CD8-positive, alpha-beta memory T cell (primary cell): ENCODE measurements at places on chromosomes 3 and 15.

GRCh38 chr3:184595726-184596125 is 34.1 kb downstream of the EPHB3 start:
- H3K27me3 ChIP-seq, result peaks cover 6% of the 10 kb centered on the region
- no peak overlapping the region for H3K4me3 ChIP-seq
- no peak for DNase-seq
- no peak overlapping the region for H3K27ac ChIP-seq
- no peaks in the 10 kb centered on the region for H3K4me1 ChIP-seq

DNA sequence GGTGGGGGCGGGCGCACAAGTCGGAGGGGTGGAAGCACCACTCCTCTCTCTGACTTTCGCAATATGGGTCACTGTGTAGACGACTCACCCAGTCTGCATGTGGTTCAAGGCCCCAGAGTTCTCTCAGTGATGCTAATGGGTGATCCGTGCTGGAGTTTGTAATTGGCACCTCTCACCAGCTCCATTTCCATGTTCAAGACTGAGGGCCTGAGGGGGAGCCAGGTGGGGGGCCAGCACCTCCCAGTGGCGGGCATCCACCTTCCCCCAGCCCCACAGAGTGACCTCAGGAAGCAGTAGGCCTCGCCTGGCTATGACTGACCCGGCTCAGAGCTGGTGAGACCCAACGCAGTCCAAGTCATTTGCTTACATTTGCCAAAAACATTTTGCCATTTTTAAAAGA is 230.0 kb upstream of the ST8SIA2 start:
- H3K4me3 ChIP-seq, result no peak overlapping the region
- no peak for DNase-seq
- no peak overlapping the region for H3K27ac ChIP-seq
- no peaks in the 10 kb centered on the region for H3K36me3 ChIP-seq

DNA sequence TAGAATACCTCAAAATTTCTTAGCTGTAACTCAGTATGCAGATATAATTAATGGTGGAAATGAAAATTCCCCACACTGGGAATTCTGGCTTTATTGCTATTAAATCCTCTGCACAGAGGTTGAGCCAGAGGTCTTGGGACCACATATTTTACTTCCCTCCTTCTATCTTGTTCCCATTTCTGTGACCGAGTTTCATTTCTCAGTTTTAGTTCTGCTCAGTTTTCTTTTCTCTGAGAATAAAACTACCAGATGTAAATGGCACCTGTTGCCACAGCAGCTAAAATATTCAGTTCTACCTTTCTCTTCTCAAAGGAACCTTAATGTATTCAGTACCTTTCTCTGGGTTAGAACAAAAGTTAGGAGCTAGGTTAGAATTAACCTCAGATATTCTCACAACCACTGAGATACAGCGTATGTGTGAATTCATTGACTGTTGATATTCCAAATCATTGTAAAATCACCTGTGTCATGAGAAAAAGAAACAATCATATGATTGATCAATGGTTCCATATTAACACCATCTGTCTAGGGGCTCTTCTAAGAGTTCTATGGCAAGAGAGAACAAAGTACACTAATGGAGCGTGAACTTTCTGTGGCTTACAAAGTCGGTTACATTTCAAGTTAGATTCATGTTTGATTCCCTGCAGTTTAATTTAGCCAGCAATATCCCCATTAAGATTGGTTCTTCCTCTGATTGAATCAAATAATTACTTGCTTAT is 374.1 kb downstream of the EFHB start:
- no peaks in the 10 kb centered on the region for H3K4me1 ChIP-seq
- no peak for DNase-seq
- no peaks in the 10 kb centered on the region for H3K27me3 ChIP-seq
- no peaks in the 10 kb centered on the region for H3K36me3 ChIP-seq
- H3K4me3 ChIP-seq, result no peak overlapping the region

GRCh38 chr3:49492969-49493368 is 22.9 kb downstream of the DAG1 start:
- no peak overlapping the region for H3K27ac ChIP-seq
- no peaks in the 10 kb centered on the region for H3K27me3 ChIP-seq
- H3K36me3 ChIP-seq, result no peaks in the 10 kb centered on the region
- no peak overlapping the region for H3K4me3 ChIP-seq
- no peak for DNase-seq

- no peaks in the 10 kb centered on the region for H3K27me3 ChIP-seq
- DNase-seq, result no peak
- no peak overlapping the region for H3K4me3 ChIP-seq
- no peaks in the 10 kb centered on the region for H3K4me1 ChIP-seq
- no peak overlapping the region for H3K27ac ChIP-seq
- no peaks in the 10 kb centered on the region for H3K36me3 ChIP-seq
Measured at GRCh38 chr3:167148136-167148535, 232.0 kb downstream of the ZBBX start.

DNA sequence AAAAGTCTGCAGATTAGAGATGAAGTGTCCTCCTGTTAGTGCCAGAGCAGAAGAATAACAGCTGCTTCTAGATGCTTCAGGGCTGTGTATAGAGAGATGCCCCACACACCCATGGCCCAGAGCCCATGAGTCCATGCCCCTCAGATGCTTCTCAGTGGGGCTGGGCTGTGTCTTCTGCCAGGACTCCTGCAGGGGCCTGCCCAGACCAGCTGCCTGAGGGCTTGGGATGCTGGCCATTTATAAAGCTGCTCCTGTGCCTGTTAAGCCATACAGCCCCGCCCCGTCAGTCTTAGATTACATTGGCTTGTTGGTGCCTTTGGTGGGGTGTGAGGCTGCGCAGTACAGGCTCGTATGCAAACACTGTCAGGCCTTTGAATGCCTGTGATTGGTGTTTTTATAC is 318.0 kb upstream of the CTDSPL start:
- no peak overlapping the region for H3K4me3 ChIP-seq
- no peaks in the 10 kb centered on the region for H3K27me3 ChIP-seq
- no peak for DNase-seq
- no peaks in the 10 kb centered on the region for H3K4me1 ChIP-seq
- H3K27ac ChIP-seq, result no peak overlapping the region

DNA sequence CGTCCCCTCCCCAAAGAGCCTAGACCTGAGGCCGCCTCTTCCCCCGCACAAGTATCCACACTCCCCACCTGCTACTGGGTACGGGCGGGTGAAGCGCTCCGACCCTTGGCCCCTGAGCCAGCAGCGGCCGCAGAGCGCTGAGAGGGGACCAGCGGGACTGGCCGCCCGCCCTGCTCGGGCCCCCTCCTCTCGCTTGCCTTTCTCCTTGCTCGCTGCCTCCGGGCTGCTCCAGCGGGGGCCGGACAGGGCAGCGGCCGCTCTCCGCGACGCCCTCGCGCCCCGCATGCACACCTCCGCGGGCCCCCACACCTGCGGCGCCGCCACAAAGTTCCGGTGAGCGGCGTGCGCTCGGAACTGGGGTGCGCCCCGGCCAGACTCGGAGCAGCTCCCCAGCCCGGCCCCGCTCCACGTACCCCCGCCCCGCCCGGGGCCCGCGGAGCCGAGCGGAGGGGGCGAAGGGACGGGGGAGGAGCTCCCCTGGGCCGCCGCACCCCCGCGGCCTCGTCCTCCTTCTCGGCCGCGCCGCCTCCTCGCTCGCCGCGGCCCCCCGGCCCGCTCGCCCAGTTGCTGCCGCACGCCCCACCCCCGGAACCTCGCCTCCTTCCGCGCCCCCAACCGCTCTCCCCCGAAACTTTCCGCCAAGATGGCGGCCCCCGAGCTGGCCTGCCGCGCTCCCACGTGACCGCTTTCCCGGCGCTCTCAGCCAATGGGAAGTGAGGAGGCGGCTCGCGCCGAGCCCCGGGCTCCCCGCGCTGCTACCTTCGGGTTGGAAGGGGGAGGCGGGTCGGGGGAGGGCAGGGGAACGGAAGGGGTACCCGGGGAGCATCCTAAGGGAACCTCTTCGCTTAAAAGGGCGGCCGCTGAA is 704 bp downstream of the DLG1 start:
- H3K4me3 ChIP-seq, result peak overlapping the region; percentile 92
- H3K4me1 ChIP-seq, result peaks cover 30% of the 10 kb centered on the region
- no peaks in the 10 kb centered on the region for H3K36me3 ChIP-seq
- no peaks in the 10 kb centered on the region for H3K27me3 ChIP-seq

GRCh38 chr3:134918441-134918840 is 123.4 kb downstream of the EPHB1 start:
- no peak overlapping the region for H3K4me3 ChIP-seq
- H3K36me3 ChIP-seq, result no peaks in the 10 kb centered on the region
- H3K27me3 ChIP-seq, result no peaks in the 10 kb centered on the region
- no peak overlapping the region for H3K27ac ChIP-seq
- H3K4me1 ChIP-seq, result no peaks in the 10 kb centered on the region
- DNase-seq, result no peak

- no peaks in the 10 kb centered on the region for H3K27me3 ChIP-seq
- no peak for DNase-seq
- no peak overlapping the region for H3K4me3 ChIP-seq
- no peaks in the 10 kb centered on the region for H3K4me1 ChIP-seq
Measured at GRCh38 chr3:155158346-155159037, 78.4 kb downstream of the MME start.

DNA sequence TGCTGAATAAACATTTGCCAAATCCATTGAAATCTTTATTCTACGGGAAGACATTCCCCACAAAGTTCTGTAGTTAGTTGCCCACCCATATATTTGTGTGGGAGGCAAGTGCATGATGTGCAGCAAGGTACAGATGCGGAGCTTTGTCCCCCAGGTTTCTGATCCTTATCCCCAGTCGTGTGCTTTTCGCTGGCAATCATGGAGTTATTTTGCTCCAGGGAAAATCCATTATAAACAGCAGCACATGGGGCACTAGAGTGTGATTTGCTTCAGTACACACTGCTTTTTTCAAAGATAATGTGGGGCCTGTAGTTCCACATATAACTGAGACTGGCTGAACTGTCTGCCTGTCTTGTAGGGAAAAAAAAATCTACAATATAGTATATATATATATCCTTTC is 132.1 kb downstream of the FEZF2 start:
- no peak overlapping the region for H3K4me3 ChIP-seq
- H3K4me1 ChIP-seq, result no peaks in the 10 kb centered on the region
- no peak for DNase-seq
- H3K27ac ChIP-seq, result no peak overlapping the region
- H3K36me3 ChIP-seq, result no peaks in the 10 kb centered on the region
- no peaks in the 10 kb centered on the region for H3K27me3 ChIP-seq

DNA sequence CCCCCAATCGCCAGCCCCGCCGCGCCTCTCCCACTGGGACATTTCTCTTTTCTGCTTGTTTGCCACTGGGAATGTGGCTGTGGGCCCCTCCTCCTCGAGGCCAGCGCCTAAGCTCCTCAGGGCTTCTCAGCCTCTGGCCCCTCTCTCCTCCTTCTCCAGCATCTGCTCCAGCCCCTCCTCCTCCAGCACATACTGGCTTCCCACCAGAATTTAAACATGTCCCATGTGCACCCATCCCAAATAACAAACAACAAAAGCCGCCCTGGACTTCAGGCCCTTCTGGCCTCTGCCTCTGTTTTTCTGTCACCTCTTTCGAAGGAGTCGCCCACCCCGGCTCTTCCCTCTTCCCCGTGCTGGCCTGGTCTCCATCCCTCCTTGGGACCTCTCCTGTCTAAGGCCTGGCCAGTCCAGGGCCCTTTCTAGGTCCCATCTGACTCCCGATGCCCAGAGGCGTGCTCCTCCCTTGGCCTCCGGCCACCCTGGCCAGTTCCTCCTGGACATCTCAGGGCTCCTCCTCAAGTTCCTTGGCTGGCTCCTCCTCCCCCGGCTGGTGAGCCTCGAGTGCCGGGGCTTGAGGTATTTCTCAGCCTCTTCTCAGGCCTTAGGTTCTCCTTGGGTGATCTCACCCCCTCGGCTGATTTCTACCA is 94.6 kb upstream of the SLC6A6 start:
- no peaks in the 10 kb centered on the region for H3K27me3 ChIP-seq
- H3K4me1 ChIP-seq, result no peaks in the 10 kb centered on the region

DNA sequence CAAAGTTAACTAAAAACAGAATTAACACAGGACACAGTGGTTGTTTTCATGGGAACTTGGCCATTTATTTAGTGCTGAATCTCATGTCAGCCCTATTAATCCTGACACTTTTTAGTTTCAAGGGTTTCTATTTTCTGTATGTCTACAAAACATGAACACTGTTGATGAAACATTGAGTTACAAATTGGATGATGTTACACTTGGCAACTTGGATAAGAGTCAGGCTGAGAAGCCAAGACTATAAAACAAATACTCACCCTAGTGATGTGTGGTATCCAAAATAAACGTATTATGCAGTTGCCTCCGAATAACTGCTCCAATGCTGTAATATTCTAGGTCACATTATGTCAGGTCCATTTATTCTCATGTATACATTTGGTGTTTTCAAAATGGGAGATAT is 349.6 kb downstream of the ZIC1 start:
- H3K4me3 ChIP-seq, result no peak overlapping the region
- H3K27me3 ChIP-seq, result no peaks in the 10 kb centered on the region
- no peaks in the 10 kb centered on the region for H3K4me1 ChIP-seq
- H3K27ac ChIP-seq, result no peak overlapping the region
- no peaks in the 10 kb centered on the region for H3K36me3 ChIP-seq

GRCh38 chr3:46406443-46406787 is 451 bp downstream of the CCR5AS start:
- no peak for DNase-seq
- peak overlapping the region; percentile 57 for H3K4me3 ChIP-seq

DNA sequence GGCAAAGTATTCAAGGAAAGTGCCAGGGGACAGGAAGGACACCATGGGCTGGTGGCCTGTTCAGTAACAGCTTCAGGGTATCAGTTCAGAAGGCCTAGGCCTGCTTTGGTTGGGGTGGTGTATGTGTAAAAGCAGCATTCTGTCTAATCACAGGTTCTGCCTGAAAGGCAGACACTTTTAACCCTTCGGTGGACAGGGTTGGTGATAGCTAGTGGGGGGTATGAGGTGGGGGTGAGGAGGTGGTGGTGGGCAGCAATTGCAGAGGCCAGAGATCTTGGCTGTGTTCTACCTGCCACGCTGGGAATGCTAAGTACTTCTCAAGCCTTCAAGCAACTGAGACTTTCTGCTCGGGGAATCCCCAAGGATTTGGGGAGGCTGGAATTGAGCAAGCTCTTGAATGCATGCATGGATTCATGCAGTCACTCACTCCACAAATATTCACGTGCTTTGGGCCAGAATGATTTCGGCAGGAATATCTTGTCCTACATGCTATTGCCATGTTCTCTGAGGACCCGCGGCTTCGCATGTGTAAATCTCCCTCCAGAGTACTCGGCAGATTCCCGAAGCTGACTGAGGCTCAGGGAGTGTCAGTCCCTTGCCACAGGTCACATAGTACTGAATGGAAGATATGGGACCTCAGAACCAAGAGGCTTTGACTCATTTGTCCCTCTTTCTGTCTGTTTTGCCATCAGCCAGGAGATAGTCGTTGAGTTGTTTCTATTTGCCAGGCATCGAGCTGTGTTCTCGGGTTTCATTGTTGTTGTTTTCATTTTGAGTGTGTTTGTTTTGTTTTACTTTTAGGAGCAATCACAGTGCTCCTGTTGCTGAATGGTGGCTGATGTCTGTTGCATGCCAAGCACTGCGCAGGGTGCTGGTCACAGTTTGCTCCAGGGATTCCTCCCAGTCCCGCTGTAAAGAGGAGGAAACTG is 65.5 kb downstream of the SMAD3 start:
- H3K36me3 ChIP-seq, result peaks cover 5% of the 10 kb centered on the region
- H3K4me1 ChIP-seq, result peaks cover 76% of the 10 kb centered on the region
- no peak overlapping the region for H3K27ac ChIP-seq
- DNase-seq, result no peak
- H3K27me3 ChIP-seq, result no peaks in the 10 kb centered on the region
- H3K4me3 ChIP-seq, result no peak overlapping the region
